GM13976 (cell line): ENCODE measurements at places on chromosomes 2 and 18.
A peak's percentile ranks its signal among the peaks of the same experiment; 100 is the strongest.

DNA sequence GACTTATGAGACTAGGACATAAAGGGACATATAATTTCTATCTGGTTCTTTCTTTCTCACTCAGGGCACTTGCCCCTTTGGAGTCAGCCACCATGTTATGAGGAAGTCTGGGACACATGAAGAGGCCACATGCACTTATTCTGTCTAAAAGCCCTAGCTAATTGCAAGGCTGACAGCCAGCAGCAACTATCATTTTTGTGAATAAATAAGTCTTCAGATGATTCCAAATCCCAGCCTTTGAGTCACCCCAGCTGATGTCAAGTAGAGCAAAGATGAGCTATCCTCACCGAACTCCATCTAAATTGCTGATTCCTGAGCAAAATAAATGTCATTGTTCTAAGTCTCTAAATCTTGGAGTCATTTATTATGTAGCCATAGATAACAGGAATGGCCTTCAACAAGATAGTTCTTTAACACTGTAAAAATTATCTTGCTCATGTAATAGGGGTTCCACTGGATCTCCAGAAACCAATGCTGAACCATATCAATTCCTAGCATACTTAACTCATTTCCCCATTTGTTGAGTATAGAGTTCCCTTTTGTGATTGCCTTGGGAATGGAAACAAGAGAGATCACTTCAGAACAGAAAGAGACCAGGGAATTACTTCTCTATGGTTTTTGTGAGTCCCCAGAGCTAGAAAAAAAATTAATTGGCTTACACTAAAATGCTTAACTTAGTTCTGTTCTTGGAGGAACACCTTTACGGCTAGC lies 50.6 kb upstream of the FN1 start:
- DNase-seq = no peak

DNA sequence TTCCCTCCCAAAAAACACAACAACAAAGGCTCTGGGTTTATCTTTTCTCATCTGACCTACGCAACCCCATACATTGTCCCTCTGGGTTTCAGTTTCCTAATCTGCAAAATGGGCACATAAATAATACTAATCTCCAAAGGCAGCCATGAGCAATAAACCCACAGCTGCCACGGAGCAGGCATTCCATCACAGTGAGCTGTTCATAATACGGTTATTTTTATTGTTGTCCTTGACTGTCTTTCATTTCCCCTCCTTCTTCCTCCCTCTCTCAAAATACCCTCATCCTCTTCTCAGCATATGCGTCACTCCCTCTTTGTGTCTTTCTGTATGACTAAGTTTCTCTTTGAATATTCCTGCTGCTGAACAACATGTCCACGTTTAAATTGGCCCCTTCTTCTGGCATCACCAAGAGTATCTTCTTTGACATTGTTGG lies 129.8 kb upstream of the CAB39 start:
- DNase-seq = peak; percentile 77

- no peak for DNase-seq
These were observed 131.5 kb upstream of the PGAP1 start for GRCh38 chr2:197057959-197058358.

DNA sequence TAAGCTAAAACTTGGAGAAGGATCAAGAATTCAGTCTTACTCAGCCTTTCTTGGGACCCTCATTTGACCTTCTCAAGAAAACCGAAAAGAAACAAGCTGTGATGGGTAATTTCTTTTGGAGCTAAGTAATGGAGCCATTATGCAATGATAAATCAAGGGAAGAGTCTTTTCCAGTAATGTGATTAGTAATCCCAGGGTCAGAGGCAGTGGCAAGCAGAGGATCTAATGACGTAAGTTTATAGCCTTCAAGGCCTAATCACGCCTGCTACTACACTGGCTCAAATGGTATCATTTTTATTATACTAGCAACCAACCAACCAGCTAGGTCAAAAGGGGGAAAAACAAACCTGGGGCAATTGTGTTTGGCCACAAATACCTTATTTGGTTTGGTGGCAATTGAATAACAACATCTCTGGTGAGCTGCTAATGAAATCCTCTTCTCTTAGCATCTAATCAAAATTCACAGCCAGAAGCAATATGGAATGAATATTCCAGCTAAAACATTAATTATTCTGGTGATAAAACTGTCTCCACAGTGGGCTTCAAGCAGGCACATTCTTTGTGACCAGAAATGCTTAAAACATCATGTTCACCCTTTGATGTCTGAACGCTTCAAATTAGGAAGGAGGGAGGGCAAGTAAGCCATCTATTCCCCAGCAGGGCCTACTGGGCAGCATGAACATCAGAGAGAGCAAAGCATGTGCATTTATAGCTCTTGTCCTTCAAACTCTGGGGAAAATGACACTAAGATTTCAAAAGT lies 114.9 kb upstream of the SULT1C3 start:
- DNase-seq = no peak

GRCh38 chr2:29917781-29918180 lies 3.6 kb downstream of the ALK start:
- DNase-seq = no peak

- DNase-seq = no peak
These were observed 412.9 kb downstream of the TMEM182 start for GRCh38 chr2:103174711-103175110.

DNA sequence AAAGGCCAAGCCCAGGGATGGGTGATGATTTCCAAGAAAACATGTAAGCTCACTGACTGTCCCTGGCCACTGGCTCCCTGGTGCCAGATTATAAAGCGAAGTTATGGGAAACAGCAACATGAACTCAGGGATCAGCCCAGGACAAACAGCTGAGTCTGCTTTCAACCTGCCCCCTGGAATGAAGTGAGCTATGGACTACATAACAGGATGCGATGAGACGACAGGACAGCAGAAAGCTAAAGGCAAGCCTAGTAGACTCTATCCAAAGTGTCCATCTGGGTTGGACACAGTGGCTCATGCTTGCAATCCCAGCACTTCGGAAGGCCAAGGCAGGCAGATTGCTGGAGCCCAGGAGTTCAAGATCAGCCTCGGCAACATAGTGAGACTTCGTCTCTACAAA lies 16.6 kb upstream of the KCMF1 start:
- DNase-seq = no peak

- no peak for DNase-seq
These were observed 33.1 kb upstream of the PELI1 start for GRCh38 chr2:64177315-64177714.

DNA sequence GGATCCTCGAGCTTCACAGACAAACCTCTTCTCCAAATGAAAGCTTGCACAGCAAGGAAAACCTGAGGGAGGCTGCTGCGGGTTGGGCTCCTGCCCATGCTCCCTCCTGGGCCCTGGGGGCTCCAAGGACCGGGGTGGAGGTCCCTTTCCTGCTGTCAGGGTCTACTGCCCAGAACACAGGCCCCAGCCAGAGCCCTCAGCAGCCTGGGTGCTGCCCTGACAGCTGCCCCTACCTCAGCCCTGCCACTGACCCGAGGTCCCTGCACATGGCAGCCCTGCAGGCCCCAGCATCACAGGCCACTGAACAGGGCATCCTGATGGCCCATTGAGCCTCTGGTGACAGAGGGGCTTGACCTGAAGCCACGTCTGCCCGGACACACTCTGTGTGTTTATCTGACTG lies 41.0 kb downstream of the CROCC2 start:
- no peak for DNase-seq

DNA sequence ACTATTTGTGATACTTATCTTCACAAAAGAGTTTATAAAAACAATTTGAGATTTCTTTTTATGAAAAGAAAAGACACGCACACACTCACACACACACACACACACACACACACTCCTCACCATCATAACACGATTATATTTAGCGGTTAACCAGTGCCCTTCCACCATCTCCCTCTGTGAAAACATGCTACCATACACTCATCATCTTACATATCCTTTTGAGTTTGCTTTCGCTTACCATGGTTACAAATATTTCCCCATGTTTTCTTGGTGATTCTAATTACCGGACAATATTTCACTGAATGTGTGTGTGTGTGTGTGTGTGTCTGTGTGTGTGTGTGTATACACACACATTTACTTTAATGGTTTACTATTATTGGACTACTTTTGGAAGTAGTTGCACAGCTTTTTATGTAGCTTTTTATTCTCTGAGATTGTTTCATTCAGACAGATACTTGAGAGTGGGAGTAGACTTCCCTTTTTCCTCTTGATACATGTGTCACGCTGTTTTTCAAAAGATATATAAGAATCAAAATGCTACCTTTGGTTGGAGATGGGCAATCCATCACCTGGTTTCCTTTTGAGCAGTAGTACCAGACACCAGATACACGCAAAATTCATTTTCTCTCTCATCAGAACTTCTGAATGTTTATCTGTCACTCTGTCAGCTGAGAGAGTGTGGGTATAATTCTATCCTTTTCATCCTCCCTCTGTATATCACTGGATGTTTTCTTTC lies 138.1 kb downstream of the SETBP1 start:
- peak; percentile 53 for DNase-seq

DNA sequence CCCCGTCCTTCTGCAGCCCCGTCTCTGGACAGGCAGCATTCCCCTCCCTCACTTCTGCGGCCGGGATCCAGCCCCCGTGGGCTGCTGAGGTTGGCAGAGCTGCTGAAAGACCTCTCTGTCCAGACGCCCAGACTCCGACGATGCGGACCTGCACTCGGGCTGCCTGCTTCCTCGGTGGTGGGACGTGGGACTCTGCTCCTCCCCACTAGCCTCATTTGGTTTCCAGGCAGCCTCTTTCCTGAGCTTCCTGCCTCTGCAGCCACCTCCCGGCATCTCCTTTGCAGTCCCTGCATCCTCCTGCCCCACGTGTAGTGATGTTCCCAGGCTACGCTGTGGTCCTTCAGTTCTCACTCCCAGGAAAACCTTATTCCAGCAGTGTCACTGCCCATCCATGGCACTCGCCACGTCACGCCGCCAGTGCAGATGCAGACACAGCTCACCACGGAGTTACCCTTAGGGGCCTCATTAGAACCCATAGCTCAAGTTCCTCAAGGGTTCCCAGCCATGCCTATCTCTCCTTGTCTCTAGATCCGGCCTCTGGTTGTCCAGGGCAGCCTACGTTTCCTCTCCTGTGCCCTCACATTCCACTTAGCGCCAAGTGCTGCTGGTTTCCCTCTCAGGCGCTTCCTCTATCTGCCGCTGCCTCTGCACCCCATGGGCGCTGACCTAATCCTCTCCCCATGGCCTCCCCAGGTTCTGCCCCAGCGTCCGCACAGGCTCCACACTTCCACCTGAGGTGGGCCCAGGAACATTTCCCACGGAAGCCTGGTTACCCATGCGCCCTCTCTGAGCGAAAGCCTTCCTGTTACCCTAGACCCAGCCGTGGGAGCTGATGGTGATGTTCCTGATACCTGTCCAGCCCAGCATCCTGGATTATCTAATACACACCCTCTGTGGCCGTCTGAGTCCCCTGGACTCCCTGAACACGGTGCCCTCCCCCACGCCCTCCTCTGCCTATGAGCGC lies 318.3 kb upstream of the MYT1L start:
- no peak for DNase-seq

DNA sequence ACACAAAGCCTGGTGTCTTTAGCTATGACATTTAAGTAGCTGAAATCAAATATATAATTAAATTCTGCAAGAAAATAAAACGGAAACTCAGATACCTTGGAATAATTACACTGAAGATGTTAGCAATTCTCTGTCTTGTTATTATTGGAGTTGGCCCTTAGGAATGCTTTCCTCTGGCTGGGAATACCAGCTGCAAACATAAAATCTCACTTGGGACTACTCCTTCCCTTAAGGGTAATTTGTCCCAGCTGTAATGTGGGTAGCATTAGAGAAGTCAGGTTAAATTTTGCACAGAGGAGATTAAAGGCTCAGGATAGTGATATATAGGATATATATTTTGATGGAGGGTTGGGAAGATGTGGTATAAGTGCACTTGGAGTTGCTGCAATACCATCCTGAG lies 37.3 kb upstream of the GRP start:
- no peak for DNase-seq

GRCh38 chr2:188096910-188097309 lies 194.8 kb upstream of the GULP1 start:
- no peak for DNase-seq

DNA sequence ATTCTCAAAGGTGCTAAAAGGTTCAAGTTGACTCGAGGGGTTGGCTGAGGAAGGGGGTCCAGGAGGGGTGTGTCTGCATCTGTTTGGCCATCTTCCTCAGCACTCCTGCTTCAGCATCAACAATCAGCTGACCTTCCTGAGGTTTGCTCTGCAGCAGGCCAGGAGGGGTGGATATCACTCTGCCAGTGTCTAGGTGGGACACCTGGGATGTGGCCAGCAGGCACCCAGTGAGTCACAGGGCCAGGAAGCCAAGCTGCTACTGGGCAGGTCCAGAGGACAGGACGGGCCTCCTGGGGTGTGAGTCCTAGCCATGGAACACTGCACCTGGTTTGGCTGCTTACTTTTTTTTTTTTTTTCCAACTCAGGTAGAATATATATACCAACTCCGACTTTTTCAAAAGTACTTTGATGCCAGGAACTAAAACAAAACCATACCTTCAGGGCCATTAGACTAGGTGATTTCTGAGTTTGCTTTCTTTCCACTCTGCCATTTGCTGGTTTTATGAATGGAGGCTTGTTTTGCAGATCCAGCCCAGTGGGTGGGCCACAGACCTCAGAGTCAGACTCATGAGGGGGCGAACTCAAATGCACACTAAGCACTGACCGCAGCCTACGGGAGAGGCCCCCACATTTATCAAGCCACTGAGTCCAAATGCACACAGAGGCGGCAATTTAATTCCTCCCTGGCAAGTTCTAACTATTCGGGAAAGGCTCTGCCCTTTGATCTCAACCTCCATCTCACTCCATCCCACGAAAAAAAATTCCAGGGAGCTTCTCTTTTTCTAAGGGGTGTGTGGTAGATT lies 76.0 kb downstream of the UXS1 start:
- no peak for DNase-seq

- DNase-seq = no peak
These were observed 227.5 kb downstream of the GULP1 start for GRCh38 chr2:188519136-188519535.

GRCh38 chr2:52810460-52810859 lies 957.1 kb upstream of the CHAC2 start:
- peak; percentile 9 for DNase-seq

- DNase-seq = no peak
These were observed 64.7 kb upstream of the RASGRP3 start for GRCh38 chr2:33411765-33412164.

GRCh38 chr2:124112966-124113365 lies 87.9 kb downstream of the CNTNAP5 start:
- DNase-seq = no peak

GRCh38 chr2:60548845-60549237 lies 4.6 kb downstream of the BCL11A start:
- no peak for DNase-seq
